ENCODE measurements at places on chromosomes 12 and 14. TPM values are rescaled to one million over a fixed set of nuclear protein-coding genes. Genes with fewer than 3 reads are reported as not detected.

The ACVR1B gene
- total RNA-seq, result 11.1 TPM

The AKAP3 gene
- 0.30 TPM for total RNA-seq

The ABHD12B gene
- not detected for total RNA-seq

The INHBC gene
- total RNA-seq, result not detected

The KCNC2 gene
- total RNA-seq, result not detected

The RDH16 gene
- total RNA-seq, result 0.30 TPM

The DNAI7 gene
- total RNA-seq, result not detected

The TSHR gene
- not detected for total RNA-seq

The ABCD2 gene
- 0.30 TPM for total RNA-seq

The CHFR gene
- total RNA-seq, result 33.0 TPM

The RPS6KL1 gene
- 0.59 TPM for total RNA-seq

The MUCL1 gene
- total RNA-seq, result not detected

The LTB4R gene
- 0.78 TPM for total RNA-seq

The OR4K17 gene
- total RNA-seq, result not detected

The TGM1 gene
- 2.1 TPM for total RNA-seq

The PLXNC1 gene
- total RNA-seq, result 2.3 TPM

The ACSS3 gene
- 8.9 TPM for total RNA-seq

The SERPINA1 gene
- 0.30 TPM for total RNA-seq

The SIX4 gene
- 5.3 TPM for total RNA-seq

The OTOGL gene
- total RNA-seq, result under 0.01 TPM

The DTX3 gene
- total RNA-seq, result 22.9 TPM

The BCL11B gene
- total RNA-seq, result 0.30 TPM

The AP5M1 gene
- 17.2 TPM for total RNA-seq

The PAH gene
- total RNA-seq, result not detected

The LYZ gene
- total RNA-seq, result not detected

The BHLHE41 gene
- total RNA-seq, result 27.8 TPM

The TAS2R9 gene
- 0.30 TPM for total RNA-seq

The C12orf56 gene
- total RNA-seq, result 1.8 TPM

The CFAP251 gene
- total RNA-seq, result 6.1 TPM

The PNN gene
- 24.9 TPM for total RNA-seq

The CLEC14A gene
- total RNA-seq, result 1.2 TPM

The BATF gene
- total RNA-seq, result not detected

The GSC gene
- total RNA-seq, result not detected

The MGST1 gene
- total RNA-seq, result 29.4 TPM

The SOAT2 gene
- total RNA-seq, result not detected

The GPR135 gene
- total RNA-seq, result 6.4 TPM

The TMEM229B gene
- total RNA-seq, result 2.4 TPM

The CDCA3 gene
- 2.1 TPM for total RNA-seq

The NOVA1 gene
- under 0.01 TPM for total RNA-seq

The GCH1 gene
- total RNA-seq, result 1.6 TPM

The AMHR2 gene
- total RNA-seq, result not detected

The NANOG gene
- total RNA-seq, result not detected
